ENCODE measurements at places on chromosomes 1 and 21. TPM values are rescaled to one million over a fixed set of nuclear protein-coding genes. Genes with fewer than 3 reads are reported as not detected.

- DNase-seq = no peak
Measured at GRCh38 chr1:31739346-31739745, 24.8 kb downstream of the ADGRB2 start.

- peak; percentile 32 for DNase-seq
Measured at GRCh38 chr1:201180901-201181300, 9.7 kb upstream of the IGFN1 start.

- no peak for DNase-seq
Measured at GRCh38 chr21:45146801-45147200, 72.4 kb downstream of the ADARB1 start.

The TCHH gene
- total RNA-seq = not detected

The MAN1C1 gene
- total RNA-seq = 8.7 TPM

DNA sequence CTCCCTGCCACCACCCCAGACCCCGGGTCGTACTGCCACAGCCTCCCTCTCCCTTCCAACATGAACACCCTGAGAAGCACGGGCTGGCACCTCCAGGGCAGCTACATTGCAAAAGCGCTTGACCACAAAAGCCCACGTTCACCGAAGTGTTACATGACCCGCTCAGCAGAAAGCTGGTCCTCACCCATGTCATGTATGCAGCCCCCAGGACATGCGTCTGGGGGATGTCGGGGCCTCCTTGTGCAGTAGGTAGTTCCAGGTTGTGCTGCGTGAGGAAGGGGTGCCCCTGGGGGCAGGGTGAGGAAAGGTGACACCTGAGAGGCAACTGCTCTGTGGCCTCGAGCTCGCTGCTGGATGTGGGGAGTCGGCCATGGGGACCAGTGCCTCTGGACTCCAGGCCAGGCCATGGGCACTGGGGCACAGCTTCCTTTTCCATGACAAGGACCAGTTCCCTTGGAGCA lies 102.0 kb upstream of the C1orf174 start:
- no peak for DNase-seq

DNA sequence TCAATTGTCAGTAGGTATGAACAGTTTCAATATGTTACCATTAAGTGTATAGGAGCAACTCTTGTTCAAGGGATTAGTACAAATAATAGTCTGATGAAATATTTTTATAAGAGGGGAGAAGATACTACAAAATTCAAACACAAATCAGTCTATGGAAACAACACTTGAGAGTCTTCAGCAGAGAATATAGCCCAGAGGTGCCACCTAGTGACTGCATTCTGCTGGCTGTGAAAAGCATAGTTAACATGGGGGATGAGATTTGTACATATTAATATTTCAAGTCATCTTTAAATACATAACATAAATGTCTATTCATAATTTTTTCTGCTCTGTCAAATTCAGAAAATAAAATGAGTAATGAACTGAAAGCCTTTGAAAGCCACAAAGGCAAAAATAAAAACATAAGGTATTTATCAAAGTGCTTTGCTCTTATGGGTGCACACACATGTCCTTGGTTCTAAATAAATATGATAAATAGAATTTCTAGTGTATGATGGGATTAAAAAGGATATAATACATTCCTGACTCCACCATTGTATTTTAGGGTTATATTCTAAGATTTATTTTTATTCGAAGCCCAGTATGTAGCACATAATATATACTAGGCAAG lies 440.9 kb upstream of the ZRANB2 start:
- peak; percentile 46 for DNase-seq

DNA sequence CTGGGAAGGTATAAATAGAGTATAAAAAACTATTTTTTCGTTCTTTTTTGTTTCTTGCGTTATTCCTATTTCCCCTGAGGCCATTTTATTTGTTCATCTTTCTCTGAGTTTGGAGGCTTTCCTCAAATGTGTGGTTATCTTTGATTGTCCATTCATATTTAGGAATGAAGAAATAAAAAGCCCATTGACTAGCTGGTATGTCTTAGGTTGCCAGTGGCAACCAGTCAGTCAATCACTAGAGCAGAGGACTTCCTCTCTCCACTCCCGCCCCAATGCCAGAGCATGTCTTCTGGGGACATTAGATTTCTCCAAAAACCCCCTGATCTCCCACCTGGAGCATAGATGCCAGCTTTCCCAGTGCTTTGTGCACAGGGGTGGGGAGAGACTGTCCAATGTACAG lies 20.7 kb upstream of the FOXE3 start:
- no peak for DNase-seq

DNA sequence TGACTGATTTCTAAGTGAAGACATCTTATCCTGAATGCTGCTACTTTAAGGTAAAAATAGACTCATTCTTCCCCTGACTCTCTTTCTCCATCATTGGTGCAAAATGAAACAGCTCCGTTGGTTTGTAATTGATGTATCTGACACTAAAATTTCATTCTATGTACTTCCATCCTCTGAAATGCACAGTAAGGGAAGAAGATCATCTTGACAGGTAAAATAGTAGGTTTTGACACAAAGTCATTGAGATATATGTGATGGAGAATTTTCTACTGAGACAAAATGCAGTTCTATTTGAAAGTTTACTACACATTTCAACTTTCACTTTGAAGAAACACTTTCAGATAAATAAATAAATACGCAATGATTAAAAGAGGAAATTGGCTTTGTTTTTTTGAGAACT lies 348.9 kb downstream of the SMYD3 start:
- no peak for DNase-seq

GRCh38 chr1:43660355-43660754 lies 10.4 kb downstream of the KDM4A start:
- DNase-seq = no peak

DNA sequence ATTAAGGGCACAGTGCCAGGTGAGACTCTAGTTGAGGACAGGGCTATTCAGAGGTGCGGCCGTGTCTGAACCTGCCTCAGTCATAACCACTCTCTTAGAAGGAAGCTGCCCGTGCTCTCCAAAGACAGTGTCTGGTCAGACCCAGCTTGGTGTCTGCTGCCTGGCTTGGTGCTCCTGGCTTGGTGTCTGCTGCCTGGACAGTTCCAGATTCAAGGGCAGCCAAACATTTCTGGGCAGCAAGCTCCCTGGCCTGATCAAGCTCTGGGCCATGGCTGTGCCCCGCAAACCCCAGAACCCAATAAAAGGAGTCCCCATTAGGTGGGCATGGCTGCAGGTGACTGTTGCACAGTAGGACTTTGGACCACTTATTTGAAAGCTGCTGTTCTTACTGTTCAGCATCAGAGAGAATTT lies 27.7 kb downstream of the NEK2 start:
- no peak for DNase-seq

GRCh38 chr1:17558954-17559614 lies 19.6 kb downstream of the ARHGEF10L start:
- DNase-seq = no peak

The KRTAP19-1 gene
- not detected for total RNA-seq

- DNase-seq = peak; percentile 86
Measured at GRCh38 chr1:940107-941014, 16.6 kb downstream of the SAMD11 start.

GRCh38 chr1:208808301-208808700 lies 564.1 kb upstream of the PLXNA2 start:
- no peak for DNase-seq

The HMCN1 gene
- 24.7 TPM for total RNA-seq

Data from tongue (tissue), 3 donors.